CD4-positive, alpha-beta T cell treated with Interleukin-1 beta for 1 hour (primary cell): ENCODE measurements at places on chromosomes 3 and 15.

DNA sequence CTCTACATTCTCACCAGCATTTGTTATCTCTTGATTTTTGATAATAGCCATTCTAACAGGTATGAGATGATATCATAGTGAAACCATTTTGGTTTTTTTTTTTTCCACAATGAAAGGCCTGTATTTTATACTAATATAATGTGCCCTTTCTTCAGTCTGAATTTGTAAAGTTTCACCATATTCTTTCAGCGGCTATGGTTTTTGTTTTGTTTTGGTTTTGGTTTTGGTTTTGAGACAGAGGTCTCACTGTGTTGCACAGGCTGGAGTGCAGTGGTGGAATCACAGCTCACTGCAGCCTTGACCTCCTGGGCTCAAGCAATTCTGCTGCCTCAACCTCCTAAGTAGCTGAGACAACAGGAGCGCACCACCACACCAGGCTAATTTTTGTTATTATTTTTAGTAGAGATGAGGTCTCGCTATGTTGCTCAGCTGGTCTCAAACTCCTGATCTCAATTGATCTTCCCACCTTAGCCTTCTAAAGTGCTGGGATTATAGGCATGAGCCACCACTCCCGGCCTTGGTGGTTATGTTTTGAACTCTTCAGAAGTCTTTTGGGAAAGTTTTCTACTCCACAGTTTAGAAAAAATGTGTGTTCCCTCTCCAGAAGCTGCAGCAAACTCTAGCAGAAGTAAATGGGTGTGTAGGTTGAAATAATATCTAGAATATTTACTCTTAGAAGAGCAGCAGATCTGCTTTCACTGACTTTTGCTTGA lies 110.2 kb upstream of the UMPS start:
- no peak for DNase-seq

DNA sequence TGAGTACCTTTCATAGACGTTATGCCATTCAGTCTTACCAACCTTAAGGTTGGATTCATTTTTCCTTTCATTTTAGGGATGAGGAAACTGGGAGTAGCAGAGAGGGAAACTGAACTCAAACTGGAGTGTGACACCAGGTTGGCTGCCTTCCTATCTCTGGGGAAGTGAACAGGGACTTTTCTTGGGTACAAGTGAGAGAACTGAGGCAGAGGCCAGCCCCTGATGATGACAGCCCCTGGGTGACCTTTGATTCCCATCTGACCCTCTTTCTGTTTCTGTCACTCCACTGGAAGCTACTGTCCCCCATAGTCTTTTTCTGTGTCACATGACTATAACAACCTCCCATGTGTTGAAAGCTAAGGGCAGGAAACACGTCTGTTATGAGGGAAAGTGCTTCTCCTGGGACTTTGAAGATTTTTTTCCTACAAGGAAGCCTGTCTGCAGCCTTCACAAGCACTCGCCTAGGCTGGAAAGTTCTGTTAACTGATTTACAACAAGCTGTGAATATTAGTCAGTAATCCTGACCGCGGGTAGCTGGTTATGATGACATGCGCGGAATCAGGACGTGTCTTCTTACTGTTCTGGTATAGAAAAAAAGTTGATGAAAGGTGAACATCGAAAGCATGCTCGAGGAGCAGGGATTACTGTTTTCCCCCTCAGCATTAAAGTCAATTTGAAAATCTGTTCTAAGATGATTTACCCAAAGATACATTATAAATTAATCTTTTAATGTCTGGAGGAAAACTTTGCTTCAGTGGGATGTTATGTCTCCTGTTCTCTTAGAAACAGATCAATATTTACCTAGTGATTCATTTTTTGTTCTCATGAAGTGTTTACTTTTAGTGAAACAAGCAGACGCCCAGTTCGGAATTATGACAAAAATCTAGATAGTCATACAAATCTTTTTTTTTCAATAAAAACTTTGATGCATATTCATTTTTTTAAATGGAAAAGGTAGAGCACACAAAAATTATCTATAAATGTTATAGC lies 31.5 kb downstream of the ABHD2 start:
- DNase-seq: no peak

- DNase-seq: no peak
These were observed 7.5 kb upstream of the ST6GAL1 start for GRCh38 chr3:186922790-186923189.

DNA sequence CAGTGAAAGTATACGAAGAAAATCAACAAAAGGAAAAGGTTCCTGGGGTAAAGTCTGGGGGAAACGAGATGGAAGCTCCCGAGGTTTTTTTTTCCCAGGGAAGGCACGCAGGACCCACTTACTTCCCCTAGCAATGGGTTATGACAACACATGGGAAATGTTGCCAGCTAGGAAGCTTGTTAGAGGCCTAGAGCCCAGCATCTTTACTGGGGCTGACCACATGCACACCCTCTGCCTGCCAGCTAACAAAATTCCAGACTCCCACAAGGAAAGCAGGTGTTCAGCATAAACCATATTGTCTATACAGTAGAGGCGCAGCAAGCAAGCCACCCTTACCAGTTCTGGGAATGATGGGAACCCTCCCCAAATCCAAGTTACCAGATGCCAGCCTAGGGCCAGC lies 258.8 kb upstream of the NR2E3 start:
- DNase-seq: no peak

GRCh38 chr3:187966636-187967406 lies 187.1 kb upstream of the LPP start:
- no peak for DNase-seq

- DNase-seq: no peak
These were observed 47.7 kb downstream of the PDZRN3 start for GRCh38 chr3:73576999-73577461.

DNA sequence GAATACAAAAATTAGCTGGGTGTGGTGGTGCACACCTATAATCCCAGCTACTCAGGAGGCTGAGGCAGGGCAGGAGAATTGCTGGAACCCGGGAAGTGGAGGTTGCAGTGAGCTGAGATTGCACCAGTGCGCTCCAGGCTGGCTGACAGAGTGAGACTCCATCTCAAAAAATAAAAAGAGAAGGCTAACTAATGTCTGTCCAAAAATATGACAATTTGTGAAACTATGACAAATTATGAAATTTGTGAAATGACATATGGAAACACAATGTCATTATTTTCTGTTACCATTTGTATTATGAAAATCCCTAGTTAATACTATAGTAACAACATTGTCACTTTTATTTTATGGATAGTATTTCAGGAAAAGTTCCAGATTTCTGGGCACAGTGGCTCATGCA lies 1306.3 kb upstream of the EPHA6 start:
- no peak for DNase-seq

DNA sequence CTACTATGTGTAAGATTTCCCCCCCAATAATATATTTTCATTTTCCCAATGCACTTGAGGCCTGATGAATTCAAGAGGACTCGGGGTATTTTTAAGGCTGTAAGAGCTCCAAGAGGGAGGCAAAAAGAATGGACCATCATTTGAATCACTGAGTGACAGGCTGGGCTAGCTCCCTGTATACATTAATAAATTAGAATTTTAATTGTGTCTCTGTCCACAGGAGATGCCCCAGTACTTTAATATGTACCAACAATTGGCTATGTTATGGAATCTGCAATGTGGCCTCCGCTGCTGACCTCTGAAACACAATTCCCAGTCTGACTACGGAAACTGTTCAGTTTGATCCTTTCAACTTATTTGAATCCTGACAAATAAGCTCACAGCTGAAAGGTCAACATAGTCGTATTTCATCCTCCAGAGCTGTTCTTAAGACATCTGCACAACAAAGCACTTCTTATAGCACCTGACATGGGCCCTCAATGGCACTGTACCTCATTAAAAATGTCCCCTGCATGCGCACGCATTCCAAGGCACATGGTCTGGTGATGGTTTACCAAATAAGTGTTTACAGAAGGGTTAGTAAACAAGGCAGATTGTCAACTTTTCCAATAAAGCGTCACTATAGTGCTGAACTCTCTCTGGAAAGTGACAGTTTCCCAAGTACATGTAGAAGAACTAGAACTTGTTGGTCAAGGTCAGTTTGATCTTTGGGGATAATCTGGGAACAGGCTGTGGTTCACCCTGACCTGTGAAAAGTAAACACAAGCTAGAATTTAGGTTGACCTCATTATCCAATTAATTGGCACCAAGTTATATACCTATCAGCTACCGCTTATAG lies 472.9 kb downstream of the FOXP1 start:
- no peak for DNase-seq

DNA sequence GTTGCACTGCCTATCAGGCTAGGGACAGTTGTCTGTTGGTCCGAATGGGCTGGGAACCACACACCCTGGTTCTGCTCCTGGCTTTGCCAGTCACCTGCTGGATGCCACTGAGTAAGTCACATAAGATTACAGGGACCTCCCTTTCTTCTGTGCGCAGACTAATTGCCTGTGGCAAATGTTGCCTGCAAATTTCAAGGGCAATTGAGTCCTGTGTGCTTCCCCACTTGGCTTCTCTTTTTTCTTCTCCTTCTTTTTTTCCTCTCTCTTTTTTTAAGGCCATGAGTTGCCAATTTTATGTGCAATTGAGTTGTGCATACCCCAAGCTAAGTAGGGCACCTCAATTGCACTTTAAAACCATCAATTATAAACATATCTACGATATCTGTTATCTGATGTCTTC lies 963.4 kb downstream of the MCTP2 start:
- no peak for DNase-seq

DNA sequence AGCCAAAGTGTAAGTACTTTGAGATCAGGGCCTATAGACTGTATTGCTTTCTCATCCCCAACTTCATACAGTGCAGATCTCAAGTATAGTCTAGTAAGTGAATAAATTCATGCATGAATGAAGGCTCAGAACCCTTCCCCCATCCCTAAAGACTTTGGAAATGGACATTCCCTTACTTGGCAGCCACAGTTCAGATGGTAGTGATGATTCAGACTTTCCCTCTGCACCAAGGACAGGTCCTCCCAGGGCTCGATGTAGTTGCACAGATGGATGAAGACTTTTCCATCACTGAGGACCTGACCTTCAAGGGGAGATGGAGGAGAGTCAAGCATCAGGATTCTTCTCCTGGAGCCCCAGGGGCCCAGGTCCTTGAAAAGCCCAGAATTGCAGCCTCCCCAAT lies 4.6 kb downstream of the TIMP4 start:
- no peak for DNase-seq

GRCh38 chr15:66017000-66017399 lies 147.7 kb downstream of the RAB11A start:
- no peak for DNase-seq

GRCh38 chr3:60622349-60622748 lies 628.9 kb downstream of the FHIT start:
- DNase-seq: no peak

DNA sequence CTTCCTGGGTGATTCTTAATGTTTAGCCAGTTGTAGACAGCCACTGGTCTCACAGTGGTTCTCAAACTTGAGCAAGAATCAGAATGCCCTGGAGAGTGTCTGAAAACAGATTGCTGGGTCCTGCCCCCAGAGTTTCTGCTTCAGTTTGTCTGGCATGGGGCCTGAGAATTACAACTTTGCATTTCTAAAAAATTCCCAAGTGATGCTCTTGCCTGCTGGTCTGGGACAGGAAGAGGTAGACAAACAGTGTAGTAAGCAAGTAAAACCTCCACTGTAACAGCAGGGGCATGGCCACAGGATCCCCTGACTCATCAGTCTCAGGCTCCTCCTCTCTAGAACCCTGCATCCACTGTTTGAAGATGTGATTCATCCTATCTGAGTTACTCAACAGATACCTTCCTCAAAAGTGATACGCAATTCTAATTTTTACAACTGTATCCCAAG lies 36.5 kb downstream of the DZIP1L start:
- DNase-seq: no peak

DNA sequence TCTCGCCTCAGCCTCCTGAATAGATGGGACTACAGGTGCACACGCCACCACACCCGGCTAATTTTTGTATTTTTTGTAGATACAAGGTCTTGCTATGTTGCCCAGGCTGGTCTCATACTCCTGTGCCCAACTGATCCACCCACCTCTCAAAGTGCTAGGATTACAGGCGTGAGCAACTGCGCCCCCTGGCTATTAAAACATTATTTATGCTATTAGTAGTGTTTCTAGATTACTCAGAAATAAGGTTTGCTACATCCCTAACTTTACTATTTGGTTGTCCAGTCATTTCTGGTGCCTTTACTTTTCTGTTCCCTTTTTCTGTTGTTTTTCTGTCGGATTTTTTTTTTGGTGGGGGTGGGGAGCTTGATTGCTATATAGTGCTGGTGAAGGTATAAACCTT lies 393.6 kb upstream of the TPM1 start:
- DNase-seq: no peak

- no peak for DNase-seq
These were observed 43.5 kb upstream of the SLC22A13 start for GRCh38 chr3:38222032-38222634.

DNA sequence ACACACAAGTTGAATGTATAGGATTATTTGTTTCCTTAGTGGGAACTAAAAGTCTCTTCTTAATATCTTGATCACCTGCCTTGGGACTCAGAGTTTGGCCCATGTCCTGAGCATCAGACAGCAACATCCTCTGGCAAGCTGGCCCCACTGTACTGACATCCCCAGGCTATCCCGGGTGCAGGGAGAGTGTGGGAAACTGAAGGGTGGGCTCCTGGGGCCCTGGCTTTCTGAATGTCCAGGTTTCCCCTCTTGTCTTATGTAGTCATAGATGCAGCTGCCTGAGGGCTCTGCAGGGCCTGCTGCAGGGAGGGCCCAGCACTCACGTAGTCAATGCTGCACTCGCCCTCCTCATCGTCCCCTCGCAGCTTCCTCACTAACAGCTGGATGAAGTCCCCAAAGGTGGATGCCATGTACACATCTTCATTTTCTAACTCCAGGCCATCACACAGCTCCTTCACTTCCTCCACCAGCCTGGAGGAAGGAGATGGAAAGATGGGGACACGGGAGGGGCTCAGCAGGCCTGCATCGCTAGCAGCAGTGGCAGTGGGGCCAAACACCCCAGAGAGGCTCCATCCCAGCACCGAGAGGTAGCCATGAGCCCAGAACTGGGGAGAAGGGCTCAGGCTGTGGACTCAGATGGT lies 42.8 kb downstream of the ALDH1L1 start:
- DNase-seq: no peak

DNA sequence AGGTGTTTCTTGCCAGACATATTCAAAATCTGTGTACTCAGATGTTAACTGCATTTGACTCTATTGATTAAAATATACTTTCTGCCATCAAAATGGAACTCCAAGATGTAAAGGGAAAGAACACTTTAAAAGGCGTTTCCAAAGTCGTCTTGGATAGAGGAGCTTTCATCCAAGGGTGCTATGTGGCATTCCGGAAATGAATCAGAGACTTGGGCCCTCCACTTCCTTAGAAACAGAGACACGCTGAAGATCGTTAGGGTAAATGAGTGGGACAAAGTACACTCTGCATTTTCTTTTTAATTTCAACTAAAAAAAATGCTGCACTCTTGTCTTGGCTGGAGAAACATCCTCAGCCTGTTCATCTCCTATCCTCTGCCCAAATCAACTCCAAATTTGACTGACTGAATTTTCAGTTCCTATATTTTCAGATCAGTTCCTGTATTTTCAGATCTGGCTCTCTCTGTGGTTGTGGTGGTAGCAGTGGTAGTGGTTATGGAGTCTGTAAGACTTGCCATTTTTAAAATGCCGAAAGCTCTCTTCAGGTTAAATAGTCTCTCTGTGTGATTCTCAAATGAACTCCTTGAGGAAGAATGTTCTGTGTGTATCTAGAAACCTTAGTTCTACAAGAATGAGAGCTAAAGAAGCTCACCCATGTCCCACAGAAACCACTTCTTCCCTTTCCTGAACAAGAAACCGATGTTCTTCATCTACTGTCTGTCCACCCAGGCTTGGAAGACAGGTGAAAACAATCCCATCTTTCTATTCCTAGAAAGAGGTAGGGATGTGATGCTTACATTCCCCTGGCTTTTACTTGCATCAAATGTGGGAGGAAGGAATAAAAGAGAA lies 156.8 kb upstream of the ICE2 start:
- DNase-seq: no peak
